ENCODE measurements at places on chromosomes 4 and X.

- DNase-seq = no peak
Measured at GRCh38 chr4:159077702-159078495, 25.0 kb upstream of the RAPGEF2 start.

GRCh38 chrX:65837875-65838549 lies 170.6 kb downstream of the MSN start:
- DNase-seq = no peak

GRCh38 chr4:48127231-48127630 lies 6.8 kb downstream of the TXK start:
- DNase-seq = no peak

- no peak for DNase-seq
Measured at GRCh38 chrX:47458528-47458927, 24.5 kb downstream of the ZNF41 start.

DNA sequence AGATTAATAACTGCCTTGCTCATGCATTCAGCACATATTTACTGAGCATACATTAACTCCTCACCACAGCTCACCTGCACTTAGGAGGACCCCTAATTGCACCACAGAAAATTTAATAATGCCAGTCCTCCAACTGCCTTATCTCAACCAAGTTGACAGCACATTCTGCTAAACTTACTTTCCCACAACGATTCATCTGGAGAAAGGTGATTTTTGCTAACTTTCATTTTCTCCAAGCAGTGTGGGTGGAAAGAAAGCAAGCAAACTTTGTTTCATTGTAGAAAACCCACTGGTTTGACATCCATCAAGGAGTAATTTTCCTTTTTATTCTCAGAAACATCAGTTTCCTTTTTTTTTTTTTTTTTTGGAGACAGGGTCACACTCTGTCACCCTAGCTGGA lies 49.1 kb downstream of the RASGEF1B start:
- DNase-seq = no peak

- DNase-seq = no peak
Measured at GRCh38 chr4:146265950-146266490, 51.7 kb downstream of the REELD1 start.

DNA sequence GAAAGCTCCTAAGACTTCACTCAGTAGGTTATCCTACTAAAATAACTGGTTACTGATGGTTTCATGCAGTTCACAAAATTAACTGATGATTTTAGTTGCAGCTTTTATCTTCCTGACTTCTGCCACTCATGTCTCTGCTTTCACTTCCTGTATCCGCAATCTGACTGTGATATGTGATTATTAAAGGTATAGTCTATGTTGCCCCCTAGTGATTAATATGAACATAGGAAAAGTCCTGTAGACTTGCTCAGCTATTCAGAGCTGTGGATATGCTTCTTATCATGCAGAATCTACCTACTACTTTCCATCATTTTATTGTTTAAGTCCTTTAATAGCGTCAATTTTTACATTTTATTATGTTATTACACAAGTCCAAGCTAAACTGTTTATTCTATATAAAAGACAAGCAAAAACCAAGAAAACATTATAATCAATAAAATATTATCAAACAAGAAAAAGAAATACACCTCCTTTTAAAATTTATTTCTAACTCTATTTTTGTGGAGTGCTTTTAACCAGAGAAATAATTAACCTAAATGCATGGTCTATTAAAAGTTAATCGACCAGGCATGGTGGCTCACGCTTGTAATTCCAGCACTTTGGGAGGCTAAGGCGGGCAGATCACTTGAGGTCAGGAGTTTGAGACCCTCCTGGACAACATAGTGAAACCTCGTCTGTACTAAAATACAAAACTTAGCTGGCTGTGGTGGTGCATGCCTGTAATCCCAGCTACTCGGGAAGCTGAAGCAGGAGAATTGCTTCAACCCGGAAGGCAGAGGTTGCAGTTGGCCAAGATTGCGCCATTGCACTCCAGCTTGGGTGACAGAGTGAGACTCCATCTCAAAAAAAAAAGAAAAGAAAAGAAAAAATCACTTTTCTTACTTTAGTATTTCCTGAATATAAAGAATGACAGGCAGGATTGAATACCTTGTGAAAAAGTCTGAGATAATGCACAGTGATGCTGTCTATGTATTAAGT lies 40.4 kb upstream of the TLR2 start:
- DNase-seq = peak; percentile 61

DNA sequence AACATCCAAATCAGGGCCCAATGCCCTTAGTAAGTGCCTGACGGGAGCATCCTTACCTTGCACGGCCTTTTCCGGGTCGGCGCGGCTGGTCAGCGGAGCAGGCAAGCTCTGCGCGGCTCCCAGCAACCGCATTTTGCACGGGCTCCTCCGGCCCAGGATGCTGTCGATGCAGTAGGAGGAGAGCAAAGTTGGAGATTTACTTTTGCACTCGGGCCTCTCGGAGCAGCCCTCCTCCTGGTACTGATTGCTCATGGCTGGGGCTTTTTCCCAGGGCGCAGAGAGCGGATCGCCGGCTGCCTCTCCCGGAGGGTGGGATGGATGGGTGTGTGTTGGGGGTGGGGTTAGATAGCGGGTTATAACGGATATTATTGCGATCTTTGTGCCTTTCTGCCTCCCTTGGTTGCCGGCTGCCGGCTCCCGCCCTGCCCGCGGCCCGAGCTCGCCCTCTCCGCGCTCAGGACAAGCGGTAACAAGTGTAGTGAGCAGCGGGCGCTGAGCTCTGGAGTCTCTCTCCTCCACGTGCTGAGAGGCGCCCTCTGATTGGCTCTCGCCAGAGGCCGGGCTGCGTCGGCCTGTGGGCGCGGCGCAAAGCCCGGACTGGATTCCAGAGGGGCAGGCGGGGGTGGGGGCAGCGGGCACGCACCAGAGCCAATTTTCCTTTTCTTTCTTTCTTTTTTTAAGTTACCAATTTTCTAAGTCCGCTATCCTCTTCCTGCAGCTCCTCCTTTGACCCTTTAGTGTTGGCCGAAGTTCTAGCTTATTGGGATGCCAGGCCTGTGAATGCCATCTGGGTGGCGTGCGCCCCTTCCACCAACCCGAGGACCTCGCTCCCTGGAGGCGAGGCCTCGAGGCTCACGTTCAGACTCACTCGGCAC lies at the start of gene ARX:
ARX (minus strand) TSS at position 480 of the 875 bp plus-strand sequence; CDS start at position 252, 228 bp downstream.
- peak; percentile 47 for DNase-seq

DNA sequence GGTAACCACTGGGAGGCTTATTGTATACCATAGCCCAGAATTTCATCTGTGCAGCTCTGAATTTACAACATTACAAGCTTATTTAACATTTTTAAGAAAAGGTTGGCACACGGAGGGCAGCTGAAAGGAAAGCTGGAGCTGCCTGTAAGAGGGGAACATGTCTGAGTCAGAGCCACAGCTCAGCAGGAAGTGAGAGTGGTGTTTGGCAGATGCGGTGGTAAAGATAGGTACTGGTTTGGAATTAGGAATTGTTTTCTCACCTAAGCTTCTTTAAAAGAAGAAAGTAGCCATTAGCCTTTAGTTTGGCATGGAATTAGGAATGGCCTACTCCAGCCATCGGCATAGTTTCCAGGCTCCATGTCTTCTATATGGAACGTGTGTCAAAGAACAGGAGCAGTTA lies 172.5 kb upstream of the ANXA3 start:
- no peak for DNase-seq

GRCh38 chr4:146049802-146050201 lies 111.2 kb upstream of the ZNF827 start:
- DNase-seq = no peak

- no peak for DNase-seq
Measured at GRCh38 chr4:105106426-105106825, 40.2 kb upstream of the TET2 start.

GRCh38 chr4:7878323-7878722 lies 61.3 kb downstream of the AFAP1 start:
- no peak for DNase-seq

- DNase-seq = peak; percentile 71
Measured at GRCh38 chrX:134999469-134999868, 8.7 kb downstream of the SMIM10 start.

GRCh38 chr4:38537666-38538065 lies 126.3 kb upstream of the KLF3 start:
- no peak for DNase-seq

GRCh38 chr4:88897752-88898151 lies 159.2 kb downstream of the FAM13A start:
- DNase-seq = no peak

DNA sequence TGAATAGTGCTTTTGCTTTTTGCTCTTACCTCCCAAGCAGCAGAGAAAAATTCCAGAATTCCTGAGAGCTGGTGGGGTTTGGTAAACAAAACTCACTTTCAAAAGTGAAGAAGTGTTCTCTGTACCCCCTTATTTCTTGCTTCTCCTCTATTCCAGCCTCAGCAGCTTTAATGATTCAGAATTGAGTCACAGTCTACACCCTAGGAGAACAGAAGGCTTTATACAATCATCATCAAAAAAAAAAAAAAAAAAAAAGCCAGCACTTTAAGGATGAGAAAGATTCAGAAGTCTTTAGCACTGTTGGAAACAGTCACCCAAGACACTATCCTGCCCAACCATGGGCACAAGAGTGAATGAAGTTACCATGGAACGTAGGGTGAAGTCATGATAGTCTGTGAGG lies 1583.1 kb upstream of the PCDH10 start:
- DNase-seq = no peak

- no peak for DNase-seq
Measured at GRCh38 chr4:139828966-139829664, 163.5 kb downstream of the MGST2 start.

GRCh38 chrX:11423362-11423818 lies 130.2 kb downstream of the AMELX start:
- peak; percentile 52 for DNase-seq

DNA sequence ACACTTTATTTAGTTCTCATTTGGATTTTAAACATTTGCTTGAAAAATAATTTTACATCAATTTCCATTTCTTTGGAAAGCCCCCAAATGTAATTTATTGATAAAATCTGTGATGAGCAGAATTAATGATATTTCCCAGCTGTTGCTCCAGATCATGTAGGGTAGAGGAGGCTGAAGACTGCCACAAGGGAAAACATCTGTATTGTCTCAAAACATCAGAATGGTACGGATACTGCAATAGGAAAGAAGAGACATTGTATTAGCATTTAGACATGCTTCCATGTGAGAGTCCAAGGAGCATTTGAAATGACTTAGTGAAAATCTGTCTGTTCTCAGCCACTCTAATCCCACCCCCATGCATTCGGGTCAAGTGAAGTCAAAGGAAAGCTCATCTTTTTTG lies 14.4 kb downstream of the ADH1A start:
- DNase-seq = no peak

GRCh38 chr4:127000110-127000509 lies 632.6 kb upstream of the INTU start:
- DNase-seq = no peak

GRCh38 chrX:9164086-9164485 lies 130.2 kb upstream of the FAM9B start:
- DNase-seq = no peak

GRCh38 chrX:45621376-45622041 lies 420.8 kb upstream of the DIPK2B start:
- DNase-seq = peak; percentile 59

DNA sequence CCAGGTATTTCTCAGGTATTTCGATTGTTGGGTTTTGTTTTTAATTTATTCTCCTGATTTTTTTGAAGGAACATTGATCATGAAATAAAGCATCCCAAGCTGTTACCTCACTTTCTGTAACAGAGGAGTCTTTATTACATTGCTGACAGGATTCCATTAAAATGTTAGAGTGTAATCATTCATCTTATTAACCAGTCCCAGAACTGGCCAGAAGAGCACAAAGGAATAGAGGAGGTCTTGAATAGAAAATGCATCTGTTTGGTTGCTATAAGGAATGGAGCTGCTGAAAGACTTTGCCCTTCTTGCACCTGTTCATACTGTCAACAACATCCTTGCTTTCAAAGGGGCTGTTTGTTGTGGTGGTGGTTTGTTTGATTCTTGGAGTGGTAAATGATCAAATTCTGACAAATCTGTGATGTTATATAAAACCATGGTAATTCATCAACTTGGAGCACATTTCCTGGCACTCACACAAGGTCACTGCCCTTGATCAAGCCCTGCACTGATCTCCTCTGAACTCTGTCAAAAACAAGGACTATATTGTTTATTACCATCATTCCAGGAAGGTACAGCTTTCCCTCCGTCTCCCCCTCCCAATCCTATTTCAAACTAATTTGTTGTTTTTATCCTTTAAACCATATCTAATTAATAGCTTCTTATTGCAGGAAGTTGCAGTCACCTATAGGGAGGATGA lies 215.8 kb downstream of the PCDH19 start:
- no peak for DNase-seq

- DNase-seq = no peak
Measured at GRCh38 chr4:189780391-189780790, 160.3 kb upstream of the FRG1 start.

GRCh38 chr4:138639018-138639741 lies 376.4 kb upstream of the NOCT start:
- DNase-seq = peak; percentile 29
